MM.1S (cell line): ENCODE measurements at places on chromosomes 12 and 14.
A peak's percentile ranks its signal among the peaks of the same experiment; 100 is the strongest.

GRCh38 chr12:50458606-50459005, 46.2 kb upstream of the DIP2B start:
- DNase-seq: no peak

- DNase-seq: no peak
These were observed 6.2 kb upstream of the SERPINA12 start for GRCh38 chr14:94515426-94515825.

DNA sequence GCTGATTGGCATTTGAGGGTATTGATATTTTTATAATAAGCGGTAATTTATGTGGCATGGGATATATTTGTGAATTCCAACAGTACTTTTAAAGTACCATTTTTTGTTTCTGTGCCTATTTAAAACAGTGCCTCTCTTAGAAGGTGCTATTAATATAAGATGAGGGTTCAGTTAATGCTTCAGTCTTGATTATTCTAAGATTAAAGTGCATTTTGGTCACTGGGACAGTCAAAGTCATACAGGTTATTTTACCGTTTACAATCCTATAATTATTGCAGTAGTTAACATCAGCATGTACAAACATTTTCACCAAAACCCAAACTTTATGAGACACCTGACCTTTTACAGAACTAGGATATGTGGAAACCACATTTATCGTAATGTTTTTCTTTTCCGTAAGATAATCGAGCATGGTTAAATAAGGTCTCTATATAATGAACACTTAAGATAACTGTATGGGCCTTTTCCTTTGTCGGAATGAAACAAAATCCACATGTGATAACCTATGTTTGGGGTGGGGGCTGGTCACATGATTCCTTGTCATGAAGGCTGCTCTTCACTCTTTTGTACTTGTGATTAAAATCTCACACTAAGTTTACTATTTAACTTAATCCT, 37.7 kb upstream of the DNM1L start:
- no peak for DNase-seq

- DNase-seq: peak; percentile 31
These were observed 135.9 kb downstream of the PAH start for GRCh38 chr12:102781117-102781516.

DNA sequence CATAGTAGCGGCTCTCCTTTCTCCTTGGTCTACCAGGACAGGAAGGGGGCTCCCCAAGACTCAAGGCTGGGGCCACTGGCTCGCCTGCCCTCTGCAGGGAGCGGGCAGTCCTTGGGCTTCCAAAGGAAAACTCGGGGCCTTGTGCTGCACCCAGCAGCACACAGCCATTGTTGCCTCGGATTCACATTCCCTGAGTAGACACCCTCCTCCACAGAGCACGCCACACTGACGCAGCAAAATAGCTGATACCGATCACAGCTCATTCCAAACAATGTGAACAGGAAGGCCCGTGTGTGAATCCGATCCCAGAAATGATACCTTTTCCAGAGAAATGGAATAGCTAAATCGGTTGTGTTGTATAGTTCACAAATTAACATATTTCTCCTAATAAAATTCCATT, 65.1 kb upstream of the DYNC1H1 start:
- DNase-seq: no peak

GRCh38 chr12:53128780-53129569, 25.7 kb downstream of the SOAT2 start:
- DNase-seq: no peak

DNA sequence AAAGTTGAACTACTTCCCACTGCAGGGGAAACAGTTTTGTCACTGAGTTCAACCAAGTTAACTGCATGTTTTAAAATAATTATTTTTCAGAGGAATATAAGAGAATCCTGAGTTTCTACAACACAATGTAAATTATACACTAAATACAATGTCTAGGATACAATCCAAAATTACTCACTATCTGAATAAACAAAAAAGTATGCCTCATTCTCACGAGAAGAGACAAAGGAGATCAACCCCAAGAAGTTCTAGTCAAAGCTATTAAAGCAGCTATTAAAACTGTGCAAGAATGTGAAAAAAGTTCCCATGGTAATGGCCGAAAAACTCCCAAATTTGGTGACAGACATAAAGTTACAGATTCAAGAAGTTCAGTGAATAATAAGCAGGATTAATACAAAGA, 8.8 kb upstream of the KCNK13 start:
- no peak for DNase-seq

DNA sequence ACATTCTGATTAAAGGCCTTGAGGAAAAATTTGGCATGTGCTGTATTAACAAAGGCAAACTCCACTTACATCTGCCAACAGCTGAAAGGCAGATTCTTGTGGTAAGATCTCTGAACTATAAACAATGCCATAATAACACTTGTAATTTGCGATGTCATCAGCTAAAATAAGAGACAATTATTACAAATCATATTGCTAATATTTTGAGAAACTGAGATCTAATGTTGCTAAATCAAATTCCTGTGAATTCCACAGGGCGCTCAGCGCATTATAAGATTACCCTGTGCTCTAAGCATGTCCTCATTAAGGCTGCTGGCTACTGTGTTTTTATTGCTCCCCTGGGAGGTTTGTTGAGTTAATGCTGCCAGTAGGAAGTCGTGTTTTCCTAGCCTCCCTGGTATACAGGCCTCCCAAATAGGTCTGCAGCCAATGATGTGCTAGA, 244.8 kb downstream of the DACT1 start:
- no peak for DNase-seq

- no peak for DNase-seq
These were observed 5.2 kb upstream of the AP1G2 start for GRCh38 chr14:23572836-23573235.

DNA sequence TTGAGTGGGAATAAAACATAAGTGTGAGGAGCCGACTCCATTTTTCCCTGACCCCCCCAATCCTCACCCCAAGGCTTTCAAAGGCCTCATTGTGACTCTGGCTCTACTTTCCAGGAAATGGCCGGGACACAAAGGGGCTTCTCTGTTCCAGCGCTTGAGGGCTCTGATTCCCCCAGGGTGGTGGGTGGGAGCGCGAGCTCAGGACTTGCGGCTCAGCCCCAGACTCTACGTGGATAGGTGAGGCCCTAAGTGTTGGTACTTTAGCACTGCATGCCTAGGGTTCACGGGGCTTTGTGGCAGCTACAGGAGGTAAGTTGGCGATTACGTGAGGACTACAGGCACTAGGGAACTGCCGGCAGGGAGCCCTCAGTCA, 553 bp downstream of the CNPY2 start:
- DNase-seq: peak; percentile 16

GRCh38 chr14:91170504-91171121, 56.7 kb downstream of the DGLUCY start:
- DNase-seq: no peak
